Pancreas (tissue), 10 donors: ENCODE measurements at places on chromosomes 7 and 10. TPM values are rescaled to one million over a fixed set of nuclear protein-coding genes. Genes with fewer than 3 reads are reported as not detected.
A peak's percentile ranks its signal among the peaks of the same experiment; 100 is the strongest.

- no peak for DNase-seq
These were observed 28.3 kb downstream of the NCAPG2 start for GRCh38 chr7:158676171-158676840.

- DNase-seq = no peak
These were observed 33.9 kb upstream of the SPOCK2 start for GRCh38 chr10:72122221-72122620.

- DNase-seq = no peak
These were observed 133.7 kb upstream of the RSU1 start for GRCh38 chr10:16950656-16951601.

GRCh38 chr10:98028168-98028770 is 2.2 kb downstream of the CRTAC1 start:
- DNase-seq = peak; percentile 76

DNA sequence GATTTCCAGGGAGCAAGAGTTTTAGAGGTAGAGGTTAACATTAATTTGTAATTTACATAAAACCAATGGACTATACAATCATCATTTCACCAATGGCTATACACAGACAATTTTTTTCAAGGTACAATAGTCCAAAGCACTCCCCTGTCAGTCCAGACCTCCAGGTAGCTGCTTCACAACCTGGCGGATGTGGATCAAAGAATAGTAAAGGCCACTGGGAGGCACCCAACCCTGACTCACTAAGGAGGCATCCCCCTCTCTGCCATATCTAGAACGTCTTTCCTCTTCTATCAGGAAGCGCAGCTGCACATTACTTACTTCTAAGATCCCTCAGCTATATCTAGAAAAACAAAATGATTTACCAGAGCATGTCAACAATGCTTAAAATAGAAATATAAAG is 217.7 kb upstream of the AOAH start:
- DNase-seq = no peak

DNA sequence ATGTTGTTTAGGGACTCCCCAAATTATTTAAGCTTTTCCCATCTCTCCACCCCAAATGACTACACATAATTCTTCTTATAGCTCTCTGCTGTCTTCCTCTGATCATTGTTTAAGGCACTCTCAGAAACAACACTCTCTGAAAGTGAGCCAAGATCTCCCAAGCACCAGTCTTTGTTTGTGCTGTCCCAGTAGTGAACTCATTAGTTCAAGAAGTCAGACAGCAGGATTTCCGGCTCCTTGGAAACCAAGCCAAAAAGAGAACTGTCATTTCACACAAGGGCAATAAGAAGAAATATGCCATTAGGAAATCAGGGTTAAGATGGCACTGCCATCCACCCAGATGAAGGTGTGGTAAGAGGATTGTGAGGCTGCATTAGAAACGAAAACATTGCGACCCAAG is 83.1 kb downstream of the FZD1 start:
- DNase-seq = no peak

- DNase-seq = no peak
These were observed 4.0 kb downstream of the BAMBI start for GRCh38 chr10:28681291-28681763.

GRCh38 chr10:121069061-121069850 is 218.1 kb downstream of the WDR11 start:
- no peak for DNase-seq

DNA sequence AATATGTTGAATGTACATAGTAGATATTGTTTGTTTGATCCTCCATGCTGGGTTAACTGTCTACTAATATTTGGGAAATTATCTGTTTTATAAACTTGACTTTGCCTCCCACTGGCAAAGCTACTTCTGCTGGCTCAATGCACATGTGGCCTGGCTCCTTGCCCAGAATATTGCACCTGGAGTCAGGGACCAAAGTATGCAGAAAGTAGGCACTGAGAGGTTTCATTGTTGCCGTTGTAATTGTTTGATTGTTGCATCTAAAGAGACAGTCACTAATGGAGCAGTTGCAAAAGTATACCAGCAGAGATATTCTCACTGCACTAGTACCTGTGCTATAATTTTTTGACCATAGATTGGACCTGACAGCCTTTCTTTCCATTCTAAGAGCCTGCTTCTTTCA is 137.8 kb upstream of the CNTNAP2 start:
- no peak for DNase-seq

MINDY4 gene
- 3.9 TPM for polyA plus RNA-seq

ANXA8L1 gene
- polyA plus RNA-seq = 0.12 TPM

PNLIPRP1 gene
- 3,212 TPM for polyA plus RNA-seq

SEC61A2 gene
- 6.4 TPM for polyA plus RNA-seq

CCZ1B gene
- polyA plus RNA-seq = 27.7 TPM

INA gene
- 3.2 TPM for polyA plus RNA-seq

SEPHS1 gene
- 21.3 TPM for polyA plus RNA-seq
